Activated CD4-positive, CD25-positive, alpha-beta regulatory T cell treated with anti-CD3 and anti-CD28 coated beads, Interleukin-2, amount 50 U/mL, for 24 hours (primary cell): ENCODE measurements at places on chromosomes 11 and 22.
A peak's percentile ranks its signal among the peaks of the same experiment; 100 is the strongest.

DNA sequence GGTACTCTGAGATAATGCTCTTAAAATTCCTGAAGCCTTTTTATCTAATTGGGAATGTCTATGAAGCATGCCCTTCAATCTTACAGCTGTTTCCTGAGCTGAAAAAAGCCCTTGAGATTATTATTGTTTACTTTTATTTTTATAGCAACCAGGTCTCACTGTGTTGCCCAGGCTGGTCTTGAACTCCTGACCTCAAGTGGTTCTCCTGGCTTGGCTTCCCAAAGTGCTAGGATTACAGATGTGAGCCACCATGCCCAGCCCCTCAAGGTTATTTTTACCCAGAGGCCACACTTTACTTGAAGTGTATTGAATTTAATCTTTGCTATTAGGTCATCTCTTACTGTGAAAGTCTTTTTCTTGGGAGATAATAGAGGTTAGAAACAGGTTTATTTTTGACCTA lies 7.0 kb upstream of the SWAP70 start:
- ATAC-seq: no peak

DNA sequence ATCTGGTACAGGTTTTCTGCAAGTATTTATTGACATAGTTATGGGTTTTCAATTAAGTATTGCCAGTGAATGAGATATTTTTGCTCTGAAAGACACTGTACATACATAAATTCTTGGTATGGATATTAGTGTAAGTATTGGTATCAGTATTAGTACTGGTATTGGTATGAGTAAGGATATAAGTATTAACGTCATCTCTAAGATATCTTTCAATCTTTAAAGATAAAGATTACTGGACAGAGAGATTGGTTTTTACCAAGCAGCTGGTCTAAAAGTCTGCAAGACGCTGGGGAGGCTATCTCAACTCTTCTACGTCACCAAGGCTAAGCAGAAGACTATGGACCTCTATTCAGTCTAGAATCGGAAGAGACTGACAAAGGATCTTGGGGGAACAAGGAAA lies 234.5 kb downstream of the NXPE2 start:
- ATAC-seq: peak; percentile 36

- no peak for ATAC-seq
Observed at GRCh38 chr22:26122920-26123468, 46.3 kb upstream of the SEZ6L start.

DNA sequence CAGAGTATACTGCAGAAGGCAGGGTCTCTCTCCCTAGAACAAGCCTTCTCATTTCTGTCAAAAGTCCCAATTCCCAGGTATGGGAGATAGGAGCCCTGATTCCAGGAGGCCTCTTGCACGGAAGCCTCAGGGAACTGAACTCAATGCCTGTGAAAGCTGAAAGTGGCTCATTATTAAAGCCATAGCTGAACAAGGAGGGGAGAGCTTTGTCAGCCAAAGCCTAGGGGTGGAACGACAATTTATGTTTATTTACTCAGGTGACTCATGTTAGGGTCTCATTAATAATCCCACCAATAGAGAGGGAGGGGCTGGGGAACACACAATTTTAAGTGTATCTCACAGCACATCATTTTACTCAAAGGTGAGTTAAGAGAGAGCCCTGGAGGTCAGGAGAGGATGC lies 44.9 kb downstream of the DSCAML1 start:
- ATAC-seq: no peak

DNA sequence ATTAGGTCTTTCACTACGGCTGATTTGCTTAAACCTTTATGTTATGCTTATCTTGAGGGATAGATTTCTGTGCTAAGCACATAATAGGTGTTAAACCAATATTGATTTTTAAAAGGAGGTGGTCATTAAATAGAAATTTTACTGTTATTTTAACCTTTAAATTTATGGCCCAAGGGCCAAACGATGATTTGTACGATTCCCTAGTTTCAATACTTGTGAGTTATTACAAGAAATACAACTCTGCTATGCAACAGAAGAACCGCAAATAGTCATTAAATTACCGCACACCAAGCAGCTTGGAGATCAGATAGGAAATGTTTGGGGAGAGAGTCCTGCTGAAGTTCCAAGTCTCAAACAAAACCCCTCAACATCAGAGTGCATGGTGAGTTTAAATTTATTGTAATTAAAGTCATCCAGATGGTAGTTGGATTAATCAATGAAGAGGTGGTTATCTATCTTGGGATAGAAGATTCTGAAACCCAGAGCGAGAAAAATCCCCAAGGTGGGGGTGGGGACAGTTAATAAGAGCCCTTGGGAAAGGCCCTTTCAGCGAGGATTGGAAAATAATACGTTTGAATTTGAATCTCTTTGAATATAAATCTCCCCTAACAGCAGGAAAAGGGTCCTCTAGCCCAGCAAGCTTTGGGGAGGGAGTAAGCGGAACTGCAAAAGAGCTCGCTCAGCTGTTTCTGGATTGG lies 805 bp upstream of the QSER1 start:
- ATAC-seq: no peak

GRCh38 chr11:88439356-88439755 lies 101.8 kb upstream of the CTSC start:
- no peak for ATAC-seq

- ATAC-seq: no peak
Observed at GRCh38 chr11:122665861-122666260, 10.3 kb downstream of the UBASH3B start.
